ENCODE measurements at places on chromosomes 3 and 15.
A peak's percentile ranks its signal among the peaks of the same experiment; 100 is the strongest.

DNA sequence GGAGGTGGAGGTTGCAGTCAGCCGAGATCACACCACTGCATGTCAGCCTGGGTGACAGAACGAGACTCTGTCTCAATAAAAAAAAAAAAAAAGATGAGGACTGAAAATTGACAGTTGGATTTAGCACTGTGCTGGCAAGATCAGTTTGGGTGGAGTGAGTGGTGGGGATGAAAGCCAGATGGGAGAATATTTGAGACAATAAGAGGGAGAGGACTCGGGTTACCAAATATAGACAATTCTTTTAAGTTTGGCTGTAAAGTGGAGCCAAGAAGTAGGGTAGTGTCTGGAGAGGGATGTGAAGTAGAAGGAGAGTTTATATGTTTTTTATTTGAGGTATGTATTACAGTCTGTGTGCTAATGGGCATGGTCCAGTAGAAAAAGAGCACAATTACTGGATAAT is 20.4 kb downstream of the TMOD3 start:
- no peak for DNase-seq

- no peak for DNase-seq
Measured at GRCh38 chr15:51155016-51155580, 60.4 kb upstream of the TNFAIP8L3 start.

DNA sequence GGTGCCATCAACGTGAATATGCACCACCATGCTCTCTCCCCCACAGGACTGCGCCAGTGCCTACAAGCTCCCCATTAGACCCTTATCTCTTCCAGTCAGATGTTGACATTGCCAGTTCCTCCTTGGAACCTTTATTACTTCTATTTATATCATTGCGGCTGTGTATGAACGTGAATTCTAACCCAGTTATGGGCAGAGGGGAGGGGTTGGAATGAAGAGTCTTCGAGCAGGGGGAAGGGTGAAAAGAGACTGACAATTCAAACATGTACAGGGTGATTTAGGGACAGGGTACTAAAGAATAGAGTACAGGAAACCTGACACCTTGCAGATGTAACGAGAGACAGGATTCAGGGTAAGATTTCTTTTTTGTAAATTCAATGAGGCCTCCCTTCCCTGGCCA is 41.8 kb upstream of the ST6GAL1 start:
- DNase-seq, result peak; percentile 69

DNA sequence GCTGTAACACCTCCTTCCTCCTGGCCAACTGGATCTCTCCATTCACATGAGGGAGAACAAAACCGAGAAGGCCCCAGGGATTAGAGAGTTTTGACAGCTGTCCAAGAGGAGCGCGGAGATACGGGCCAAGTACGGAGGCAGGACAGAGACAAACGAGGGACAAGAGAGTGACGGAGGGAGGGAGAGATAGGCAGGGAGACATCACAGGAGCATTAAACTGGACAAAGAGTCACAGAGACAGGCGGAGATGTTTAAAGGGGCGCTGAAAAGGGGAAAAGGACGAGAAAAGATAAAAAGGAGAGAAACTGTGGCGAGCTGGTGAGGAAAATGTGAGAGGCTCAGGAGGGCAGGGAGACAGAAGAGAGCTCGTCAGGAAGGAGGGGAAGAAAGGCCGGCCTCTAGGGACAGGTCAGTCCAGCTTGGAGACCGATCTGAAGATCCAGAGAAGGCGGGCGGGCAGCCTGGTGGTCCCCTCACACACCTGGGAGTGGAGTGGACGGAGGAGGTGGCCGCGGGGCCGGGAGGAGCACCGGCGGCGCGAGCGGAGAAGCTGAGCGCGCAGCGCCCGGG is 40.5 kb upstream of the ROPN1 start:
- DNase-seq, result peak; percentile 31

- DNase-seq, result peak; percentile 37
Measured at GRCh38 chr15:57562196-57562769, 29.4 kb upstream of the MYZAP start.

DNA sequence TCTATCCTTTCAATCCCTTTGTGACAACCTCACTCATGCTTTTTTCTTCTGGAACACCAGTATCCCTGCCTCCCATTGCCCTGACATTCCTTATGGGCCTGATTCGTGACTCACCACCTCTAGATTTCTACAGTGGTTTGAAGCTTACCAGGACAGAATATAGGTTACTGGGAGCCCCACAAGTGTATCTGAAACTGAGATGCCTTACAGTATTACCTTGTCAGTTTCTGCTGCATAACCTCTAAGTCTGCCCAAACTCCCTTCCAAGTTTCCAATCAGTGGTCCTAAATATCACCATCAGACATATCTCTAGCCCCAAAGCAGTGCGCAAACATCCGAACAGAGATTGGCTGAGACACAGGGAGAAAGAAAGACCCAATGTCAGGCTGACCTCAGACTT is 5.6 kb downstream of the CPB1 start:
- DNase-seq, result no peak

DNA sequence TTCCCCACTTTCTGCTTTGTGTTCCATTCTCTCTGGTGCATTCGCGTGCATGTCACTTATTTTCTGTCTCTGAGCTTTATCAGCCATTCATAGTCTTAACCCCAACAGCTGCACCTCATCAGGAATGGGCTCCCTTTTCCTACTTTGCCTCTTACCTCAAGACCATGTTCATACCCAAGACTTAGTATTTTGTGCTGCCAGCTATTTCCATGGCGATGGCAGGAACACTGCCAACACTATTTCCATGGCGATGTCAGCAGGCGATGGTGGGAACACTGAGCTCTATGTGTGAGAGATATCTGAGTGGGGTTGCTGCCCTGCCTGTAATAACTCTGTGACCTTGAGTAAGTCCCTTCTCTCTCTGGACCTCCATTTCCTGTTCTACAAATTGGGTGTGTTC is 5.5 kb downstream of the ZNF35 start:
- DNase-seq, result no peak
